ENCODE measurements at places on chromosomes 7 and 10. TPM values are rescaled to one million over a fixed set of nuclear protein-coding genes. Genes with fewer than 3 reads are reported as not detected.

The ODAD2 gene
- not detected for total RNA-seq

The MMP21 gene
- not detected for total RNA-seq

The RNF32 gene
- total RNA-seq: not detected

The SPACDR gene
- total RNA-seq: not detected

The KMT2C gene
- total RNA-seq: 61.9 TPM

The TDRD1 gene
- not detected for total RNA-seq

The RBP4 gene
- 7.5 TPM for total RNA-seq

DNA sequence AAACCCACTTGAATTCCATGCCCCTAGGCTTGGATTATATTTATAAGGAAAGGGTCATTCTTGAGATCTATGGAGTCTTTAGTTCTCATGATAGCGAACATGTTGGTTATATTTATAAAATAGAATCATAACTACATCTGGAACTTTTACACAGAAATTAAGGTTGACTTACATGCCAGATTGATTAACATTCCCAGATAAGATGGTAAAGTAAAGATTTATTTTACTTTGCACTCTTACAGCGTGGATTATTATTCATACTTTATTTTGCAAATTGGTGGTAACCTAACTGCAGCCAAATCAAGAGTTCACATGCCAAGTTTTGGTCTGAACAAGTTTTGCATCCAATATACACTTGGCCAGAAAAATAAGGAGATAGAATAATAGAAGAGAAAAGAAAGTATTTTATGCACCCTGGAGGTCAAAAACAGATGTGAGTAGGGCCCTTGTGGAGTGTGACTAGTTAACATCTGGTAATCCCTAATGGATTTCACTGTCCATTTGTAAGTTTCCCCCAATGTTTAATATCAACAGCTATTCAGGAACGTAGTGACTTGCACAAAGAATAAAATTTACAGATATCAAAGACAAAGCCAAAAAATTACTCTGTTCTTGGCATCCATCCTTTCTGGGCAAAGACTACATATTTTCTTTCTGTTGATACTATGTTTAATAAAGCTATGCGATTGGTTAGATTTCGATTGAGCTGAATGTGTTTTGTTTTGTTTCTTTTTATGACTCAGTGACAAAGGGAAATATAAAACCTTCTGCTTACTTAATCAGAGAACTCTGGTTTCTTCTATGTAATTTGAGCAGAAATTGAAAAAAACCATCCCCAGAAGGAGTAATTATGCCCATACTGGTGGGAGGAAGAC is 10.1 kb upstream of the TMEM26 start:
- DNase-seq: no peak

DNA sequence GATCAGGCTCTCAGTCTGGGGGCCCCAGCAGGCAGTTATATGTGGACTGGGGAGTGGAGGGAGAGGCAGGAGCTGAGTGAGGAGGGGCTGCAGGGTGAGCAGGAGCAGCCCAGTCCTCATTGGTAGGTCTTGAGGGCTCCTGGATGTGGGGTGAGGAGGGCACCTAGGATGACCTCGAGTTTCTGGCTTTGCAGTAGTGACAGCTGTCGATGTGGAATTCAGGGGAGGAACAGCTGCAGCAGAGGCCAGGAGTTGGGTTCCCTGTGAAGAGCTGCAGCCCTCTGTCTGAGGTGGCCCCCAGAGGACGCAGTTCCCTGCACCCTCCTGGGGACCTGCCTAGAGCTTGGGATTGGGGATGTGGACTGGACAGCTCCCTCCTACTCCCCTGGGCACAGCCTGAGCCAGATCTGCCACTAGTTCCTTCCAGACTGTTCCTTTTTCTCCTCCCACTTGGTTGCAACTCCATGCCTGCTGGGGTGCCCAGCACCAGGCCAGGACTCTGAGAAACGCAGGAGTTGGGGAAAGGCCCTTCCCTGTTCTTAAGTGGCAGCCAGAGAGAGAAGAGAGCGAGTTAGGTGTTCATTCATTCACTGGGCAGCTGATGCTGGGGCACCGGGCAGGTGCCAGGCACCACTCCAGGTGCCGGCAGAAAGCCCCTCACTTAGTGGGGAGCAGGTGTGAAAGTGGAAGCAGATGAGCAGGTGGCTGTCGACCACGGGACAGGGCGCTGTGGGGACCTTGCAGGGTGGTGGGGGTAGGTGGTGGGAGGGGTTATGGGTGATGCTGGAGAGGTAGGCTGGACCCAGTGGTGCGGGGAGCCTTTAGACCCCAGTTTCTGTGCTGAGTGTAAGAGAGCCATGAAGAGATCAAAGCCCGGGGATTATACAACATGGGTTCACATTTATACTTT is 57.9 kb downstream of the PRF1 start:
- DNase-seq: no peak

DNA sequence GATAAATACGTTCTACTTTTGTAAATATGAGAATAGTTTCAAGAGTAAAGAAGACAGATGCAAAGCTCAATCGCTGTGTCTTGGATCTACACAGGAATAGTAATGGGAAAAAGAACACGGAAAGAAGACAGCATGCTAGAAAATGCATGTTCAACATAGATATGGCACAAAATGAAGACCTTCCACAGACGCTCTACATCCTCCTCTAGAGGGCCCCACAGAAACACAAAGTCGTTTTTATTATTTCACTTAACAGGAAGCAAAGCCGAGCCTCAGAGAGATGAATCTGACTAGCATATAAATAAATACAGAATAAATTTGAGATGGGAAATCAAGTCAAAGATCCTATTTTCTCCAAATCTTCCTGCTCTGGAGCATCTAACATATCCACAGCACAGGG is 292.6 kb downstream of the PARD3 start:
- DNase-seq: no peak

GRCh38 chr10:130400890-130401289 is 264.7 kb downstream of the GLRX3 start:
- DNase-seq: no peak

DNA sequence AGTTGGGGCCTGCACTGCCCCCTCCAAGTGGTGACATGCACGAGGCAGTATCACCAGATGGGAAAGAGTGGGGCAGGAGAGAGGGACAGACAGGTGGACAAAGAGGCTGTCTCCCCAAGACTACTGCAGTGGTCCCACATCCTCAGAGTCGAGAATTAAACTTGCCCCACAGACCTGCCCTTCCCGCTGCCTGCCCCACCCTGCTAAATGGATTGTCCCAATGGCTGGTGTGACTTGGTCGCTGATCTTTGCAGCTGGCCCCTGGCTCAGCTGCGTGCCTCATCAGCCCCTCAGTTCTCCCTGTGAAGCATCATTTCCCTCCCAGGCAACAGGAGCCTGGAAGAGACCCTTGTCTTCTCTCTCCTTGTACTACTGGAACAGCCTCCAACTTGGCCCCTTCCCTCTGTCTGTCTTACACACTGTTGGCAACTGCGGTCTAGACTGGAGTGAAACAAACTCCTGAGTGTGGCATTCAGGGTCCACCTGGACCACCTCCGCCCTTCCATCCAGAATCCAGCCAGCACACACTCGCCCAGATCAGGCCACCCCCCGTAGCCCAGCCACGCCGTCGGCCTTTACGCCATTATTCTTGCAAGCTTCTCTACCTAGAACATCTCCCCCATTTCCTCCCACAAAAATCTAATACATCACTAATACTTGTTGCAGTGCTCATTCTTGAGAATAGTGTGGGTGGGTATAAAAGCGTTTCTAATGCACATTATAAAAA is 275.1 kb downstream of the CELF2 start:
- DNase-seq: no peak

DNA sequence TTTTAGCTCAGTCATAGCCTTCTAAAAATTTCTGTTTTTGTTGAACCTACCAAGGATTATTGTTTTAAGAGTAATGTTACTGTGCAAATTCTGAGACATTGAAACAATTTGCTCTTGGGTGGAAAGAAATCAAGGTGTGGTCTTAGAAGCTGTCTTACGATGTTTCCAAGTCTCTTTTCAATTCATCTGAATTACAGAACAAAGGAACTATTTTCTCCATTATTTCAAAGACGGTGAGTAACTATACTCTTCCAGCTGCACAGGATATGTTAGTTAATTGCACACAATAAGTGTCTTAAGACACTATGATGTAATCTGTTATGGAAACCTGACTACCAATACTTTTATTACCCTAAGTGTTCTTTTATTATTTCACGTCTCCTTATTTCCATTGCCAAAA is 106.8 kb upstream of the POM121L12 start:
- DNase-seq: no peak

DNA sequence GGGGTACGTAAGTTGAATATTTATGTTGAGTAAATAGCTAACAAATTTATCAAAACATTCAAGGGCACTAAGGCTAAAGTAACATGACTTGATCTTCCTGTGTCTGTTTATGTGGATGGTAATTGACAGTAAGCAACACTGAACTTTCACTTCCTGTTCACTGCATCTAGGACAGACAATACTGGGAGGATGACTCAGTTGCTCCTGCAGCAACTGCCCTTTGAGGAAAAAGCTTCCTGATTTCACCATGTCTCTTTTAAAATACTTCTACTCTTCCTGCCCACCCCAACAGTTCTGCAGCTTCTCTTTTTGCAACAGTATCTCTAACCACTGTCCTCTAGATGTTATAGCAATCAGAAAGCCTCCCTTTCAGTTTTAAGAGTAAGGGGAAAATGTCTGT is 76.6 kb upstream of the HGF start:
- DNase-seq: peak; percentile 14

GRCh38 chr10:75542084-75542483 is 110.7 kb downstream of the LRMDA start:
- no peak for DNase-seq

DNA sequence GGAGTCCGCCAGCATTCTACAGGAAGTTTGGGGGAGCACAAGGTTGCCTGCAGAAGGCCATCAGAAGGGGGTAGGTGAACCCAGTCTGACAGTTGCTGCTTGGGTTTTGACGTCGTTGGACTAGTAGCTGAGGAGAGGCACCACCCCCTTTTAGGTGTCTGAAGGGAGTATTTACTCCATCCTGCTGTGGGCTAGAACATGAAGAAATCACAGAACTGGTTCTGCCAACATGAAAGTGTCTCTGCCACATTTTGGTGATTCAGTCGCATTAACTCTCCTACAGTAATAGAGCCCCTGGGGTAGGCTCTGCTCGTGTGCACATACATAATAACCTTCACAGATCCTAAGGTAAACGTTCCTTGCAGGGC is 834 bp upstream of the TRIL start:
- no peak for DNase-seq

GRCh38 chr10:124211921-124212320 is 118.5 kb upstream of the CHST15 start:
- DNase-seq: no peak

- no peak for DNase-seq
Measured at GRCh38 chr7:105707967-105708762, 126.9 kb upstream of the EFCAB10 start.

DNA sequence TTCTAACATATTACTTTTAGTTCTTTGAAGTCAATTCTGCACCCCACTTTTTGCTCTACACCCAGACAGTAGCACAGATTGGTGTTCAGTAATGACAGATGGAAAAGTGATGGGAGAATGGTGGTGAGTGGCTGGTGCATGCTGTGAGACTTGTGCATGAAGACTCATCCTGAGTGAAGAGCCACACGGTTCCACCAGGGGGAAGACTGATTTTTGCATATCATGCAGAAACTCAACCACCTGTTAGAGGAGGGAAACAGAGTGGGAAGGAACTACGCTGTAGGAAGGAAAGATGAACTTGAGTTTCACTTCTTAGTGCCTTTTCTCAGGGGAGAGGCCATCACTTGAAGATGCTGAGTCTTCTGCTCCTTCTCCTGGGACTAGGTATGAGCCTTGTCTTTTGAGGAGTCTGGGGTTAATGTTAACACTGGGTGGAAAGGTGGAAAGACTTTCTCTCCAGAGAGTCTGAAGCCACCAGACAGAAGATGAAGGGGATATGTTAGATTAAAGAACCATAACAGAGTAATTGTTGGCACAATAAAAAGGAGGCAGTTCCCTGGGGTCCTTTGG is 9.3 kb upstream of the PRSS1 start:
- DNase-seq: no peak

- no peak for DNase-seq
Measured at GRCh38 chr10:118042827-118043242, 3.9 kb downstream of the RAB11FIP2 start.

GRCh38 chr7:1910827-1911226 is 240.8 kb downstream of the ELFN1 start:
- DNase-seq: no peak

GRCh38 chr7:1095621-1096155 is 7.8 kb downstream of the GPER1 start:
- no peak for DNase-seq

GRCh38 chr7:31664890-31665289 is 22.1 kb upstream of the PPP1R17 start:
- DNase-seq: no peak

DNA sequence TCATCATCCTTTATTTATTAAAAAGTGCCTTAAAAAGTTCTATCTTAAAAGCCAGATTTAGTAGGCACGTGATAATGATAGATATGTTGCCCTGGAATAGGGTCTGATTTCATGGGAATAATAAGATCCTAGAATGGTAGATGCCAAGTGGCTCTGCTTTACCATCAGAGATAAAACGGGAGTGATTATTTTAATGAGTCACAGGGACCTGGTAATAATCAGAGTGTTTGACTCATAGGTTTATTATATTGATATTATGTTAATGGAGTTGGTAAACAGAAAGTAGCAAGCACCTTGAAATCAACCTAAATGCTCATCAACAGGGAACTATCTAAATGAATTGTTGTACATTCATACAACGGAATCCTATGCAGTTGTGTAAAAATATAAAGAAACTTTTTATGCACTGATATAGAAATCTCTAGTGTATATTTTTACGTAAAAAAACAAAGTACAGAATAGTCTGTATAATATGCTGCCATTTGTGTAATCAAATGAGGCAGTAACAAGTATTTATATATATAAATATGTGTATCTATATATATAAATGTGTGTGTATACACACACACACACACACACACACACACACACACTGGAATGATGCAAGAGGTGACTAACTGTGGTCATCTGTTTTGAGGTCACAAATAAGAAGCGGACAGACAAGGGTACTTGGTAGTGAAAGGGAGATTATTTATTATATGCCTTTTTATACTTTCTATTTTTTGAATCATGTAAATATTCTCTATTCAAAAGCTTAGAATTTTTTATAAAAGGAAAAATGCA is 78.6 kb upstream of the DYNC1I1 start:
- DNase-seq: no peak

- DNase-seq: no peak
Measured at GRCh38 chr10:58568428-58568935, 55.8 kb downstream of the BICC1 start.

- DNase-seq: no peak
Measured at GRCh38 chr10:92845921-92846320, 2.4 kb upstream of the EXOC6 start.
